ENCODE measurements at places on chromosomes 13 and 19.

DNA sequence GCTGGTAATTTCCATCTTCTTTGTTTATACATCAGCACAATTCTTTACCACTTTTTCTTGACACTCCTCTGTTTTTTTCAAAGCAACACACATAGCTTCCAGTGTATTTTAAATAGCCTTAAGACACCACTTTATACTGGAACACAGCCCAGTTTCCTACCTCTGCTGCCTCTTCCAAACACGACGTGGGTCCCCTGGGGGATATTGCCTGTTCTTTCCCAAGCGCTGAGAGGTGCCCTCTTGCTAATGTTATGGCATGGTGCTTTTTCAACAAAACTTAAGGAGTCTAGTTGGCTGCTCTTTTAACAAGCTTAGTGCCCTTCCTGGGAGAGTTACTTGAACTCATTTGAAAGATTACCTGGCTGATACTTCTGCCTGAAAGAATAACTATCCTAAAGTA lies 112.7 kb downstream of the OLFM4 start:
- no peak for DNase-seq

DNA sequence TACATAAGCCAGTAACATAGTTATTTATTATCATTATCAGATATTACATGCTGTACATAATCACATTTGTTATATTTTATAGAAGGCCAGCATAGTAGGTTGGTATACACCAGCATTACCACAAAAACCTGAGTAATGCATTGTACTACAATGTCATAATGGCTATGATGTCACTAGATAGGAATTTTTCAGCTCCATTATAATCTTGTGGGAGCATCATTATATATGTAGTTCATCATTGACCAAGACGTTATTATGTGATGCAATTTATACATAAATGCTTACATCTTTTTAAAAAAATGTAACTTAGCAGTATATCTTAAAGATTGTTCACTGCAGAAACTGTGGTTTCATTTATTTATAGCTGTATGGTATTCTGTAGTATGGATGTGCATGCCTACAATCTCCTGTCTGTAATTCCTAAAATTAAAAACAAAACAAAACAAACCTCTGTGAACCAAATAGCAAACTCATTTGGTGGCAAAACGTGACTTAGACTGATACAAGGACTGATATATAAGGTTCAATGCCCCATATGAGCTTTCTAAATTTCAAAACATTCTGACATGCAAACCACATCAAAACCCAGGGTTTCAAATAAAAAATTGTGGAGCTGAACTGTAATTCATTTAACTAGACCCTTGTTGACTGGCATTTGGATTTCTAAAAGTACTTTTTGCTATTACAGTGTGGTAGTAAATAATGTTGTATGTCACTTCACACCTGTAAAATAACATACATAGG lies 250.9 kb downstream of the DLEU7 start:
- no peak for DNase-seq

GRCh38 chr13:92255526-92255925 lies 857.1 kb downstream of the GPC5 start:
- DNase-seq: no peak

GRCh38 chr19:39110263-39110967 lies 15.2 kb upstream of the PAK4 start:
- DNase-seq: peak; percentile 60

DNA sequence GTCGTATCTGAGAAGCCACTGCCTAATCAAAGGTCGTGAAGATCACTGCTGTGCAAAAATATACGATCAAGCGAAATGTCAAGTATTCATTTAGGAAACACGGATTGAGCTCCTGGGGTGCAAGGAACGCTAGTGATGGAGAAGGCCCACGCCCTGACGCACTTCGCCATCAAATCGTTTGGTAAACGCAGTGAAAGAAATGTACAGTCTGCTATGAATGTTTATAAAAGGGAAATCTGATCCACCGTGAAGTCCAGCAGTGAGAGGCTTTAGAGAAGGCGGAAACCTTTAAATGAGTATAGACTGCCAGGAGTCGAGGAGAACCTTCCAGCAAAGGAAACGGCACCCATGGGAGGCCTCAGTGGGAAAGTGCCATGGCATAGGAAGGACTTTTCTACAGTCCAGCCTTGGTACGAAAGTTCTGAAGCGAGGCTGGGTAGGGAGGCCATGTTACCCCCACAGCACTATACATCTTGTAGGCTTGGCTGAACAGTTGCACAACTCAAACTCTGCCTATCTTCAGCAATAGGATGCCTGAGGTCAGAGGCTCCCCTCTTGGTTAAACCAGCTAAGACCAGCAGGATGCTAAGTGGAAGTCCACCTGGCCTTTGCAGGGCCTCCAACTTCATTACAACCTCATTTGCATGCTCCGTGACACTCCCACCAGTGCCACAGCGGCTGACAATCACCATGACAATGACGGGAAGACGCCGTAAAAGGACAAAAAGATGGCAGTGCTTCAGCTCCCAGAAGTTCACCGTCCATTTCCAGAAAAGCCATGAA lies 20.4 kb downstream of the PCID2 start:
- no peak for DNase-seq

- DNase-seq: no peak
These were observed 95.6 kb upstream of the ZNF98 start for GRCh38 chr19:22517496-22518411.

- DNase-seq: no peak
These were observed 55.5 kb downstream of the GNG7 start for GRCh38 chr19:2646866-2647535.

DNA sequence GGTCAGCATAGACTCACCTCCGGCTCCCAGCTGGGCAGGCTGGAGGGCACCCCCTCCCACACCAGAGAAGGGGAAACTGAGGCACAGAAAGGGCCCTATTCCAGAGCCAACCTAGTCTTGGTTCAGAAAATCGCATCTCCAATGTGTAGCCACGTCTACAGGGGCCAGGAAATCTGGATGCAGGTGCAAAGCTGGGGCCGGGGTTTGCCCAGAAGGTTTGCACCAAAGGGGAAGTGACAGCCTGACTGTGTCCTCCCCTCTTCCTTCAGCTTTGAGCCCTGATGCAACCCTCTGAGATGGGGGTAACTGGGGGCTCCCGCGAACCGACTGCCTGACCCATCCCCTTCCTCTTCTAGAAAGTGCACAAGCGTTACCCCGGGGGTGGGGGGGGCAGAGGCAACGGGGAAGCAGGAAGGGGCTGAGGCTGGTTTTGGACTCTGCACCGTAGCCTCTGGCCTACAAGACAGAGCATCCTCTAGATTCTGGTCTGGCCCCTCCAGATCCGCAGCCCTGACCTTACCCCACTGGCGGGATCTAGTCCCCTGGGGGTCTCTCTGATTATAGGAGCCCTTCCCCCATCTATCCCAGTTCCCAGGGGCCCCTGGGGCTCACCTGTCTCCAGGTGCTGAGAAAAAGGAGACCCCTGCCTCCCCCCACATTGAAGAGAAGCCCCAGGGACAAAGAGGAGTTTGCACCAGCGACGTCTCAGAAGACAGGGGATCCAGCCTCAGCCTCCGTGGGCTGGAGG lies 1.1 kb upstream of the ONECUT3 start:
- no peak for DNase-seq

DNA sequence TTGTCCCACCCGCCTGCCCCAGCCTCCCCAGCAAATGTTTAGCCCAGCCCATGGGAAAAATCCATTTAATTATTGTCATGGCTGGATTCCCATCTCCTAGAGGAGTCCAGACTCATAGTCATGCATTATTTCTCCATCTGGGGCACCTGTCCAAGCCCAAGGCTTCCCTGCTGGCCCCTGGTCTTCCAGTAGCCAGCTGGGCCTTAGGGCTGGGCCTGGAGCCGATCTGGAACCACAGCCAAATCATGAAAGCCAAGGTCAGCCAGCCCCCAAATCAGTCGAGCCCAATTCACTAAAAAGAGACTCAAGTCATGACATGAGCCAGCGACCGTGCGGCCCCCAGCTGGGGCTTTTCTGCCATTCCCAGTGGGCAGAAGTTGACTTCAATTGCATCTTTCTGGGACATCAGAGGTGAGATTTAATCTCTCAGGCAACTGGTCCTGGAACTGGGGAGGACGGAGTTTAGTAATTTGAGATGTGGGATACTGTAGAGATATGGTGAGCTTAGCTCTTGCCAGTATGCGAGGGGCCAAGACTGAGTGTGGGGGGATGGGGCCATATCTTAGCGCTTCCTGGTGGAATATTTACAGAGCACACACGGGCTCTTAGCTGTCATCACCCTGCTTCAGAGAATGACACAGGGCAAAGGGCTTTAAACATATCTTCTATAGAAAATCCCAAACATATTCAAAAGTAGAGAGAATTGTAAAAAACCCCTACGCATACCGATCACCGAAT lies 9.4 kb upstream of the PGLYRP2 start:
- DNase-seq: no peak

DNA sequence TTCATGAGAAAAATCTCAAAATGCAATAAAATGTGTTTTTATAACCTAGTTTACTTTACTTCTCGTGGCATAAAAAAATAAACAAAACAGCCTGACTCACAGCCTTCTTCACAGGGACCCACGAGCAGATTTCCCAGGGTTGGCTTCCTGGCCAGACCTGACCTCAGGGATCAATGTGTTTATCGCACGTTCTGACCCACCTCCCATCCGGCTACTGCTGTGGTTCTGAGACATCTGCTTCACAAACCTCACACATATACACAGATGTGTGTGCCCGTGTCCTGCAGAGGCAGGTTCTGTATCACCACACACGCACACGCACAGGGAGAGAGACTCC lies 118.3 kb downstream of the COL4A2 start:
- DNase-seq: peak; percentile 78

GRCh38 chr13:33514362-33514761 lies 228.8 kb upstream of the STARD13 start:
- no peak for DNase-seq

DNA sequence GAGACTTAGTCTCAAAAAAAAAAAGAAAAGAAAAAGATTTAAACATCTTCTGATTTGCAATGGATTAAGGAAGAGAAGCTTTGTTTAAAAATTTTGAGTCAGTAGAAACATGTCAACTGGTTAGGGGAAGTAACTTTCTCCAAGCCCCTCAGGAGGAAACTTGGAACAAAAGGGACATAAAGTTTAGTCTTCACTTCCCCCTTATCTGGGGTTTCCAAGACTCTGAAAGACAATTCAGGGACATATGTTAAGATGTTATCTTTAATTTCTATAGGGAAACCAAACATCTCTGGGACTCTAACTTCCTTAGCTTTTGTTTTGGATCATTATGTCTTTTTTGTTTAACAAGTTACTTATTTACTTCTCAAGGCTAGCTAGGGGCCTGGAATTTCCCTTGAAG lies 20.1 kb upstream of the MRI1 start:
- DNase-seq: no peak

GRCh38 chr19:29841559-29842367 lies 30.0 kb downstream of the CCNE1 start:
- peak; percentile 66 for DNase-seq

GRCh38 chr19:16978156-16978555 lies 48.5 kb downstream of the CPAMD8 start:
- DNase-seq: no peak

DNA sequence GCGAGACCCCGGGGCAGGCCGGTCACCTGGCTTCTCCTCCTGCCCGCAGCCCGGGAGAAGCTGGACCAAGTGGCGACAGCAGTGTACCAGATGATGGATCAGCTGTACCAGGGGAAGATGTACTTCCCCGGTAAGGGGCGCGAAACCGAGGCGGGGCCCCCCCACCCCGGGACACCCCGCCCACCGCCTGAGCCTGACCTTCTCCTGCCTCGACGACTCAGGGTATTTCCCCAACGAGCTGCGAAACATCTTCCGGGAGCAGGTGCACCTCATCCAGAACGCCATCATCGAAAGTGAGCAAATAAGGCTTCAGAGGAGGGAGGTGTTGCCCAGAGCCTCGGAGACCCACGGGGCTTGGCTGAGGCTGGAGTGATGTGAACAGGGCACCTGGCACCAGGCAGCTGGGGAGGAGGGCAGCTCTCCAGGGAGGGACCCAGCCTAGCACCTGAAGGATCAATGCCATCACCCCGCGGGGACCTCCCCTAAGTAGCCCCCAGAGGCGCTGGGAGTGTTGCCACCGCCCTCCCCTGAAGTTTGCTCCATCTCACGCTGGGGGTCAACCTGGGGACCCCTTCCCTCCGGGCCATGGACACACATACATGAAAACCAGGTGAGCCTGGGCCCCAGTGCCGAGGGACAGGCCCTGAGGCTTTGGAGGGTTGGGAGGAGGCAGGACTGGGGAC lies 629 bp downstream of the IZUMO4 start:
- no peak for DNase-seq

GRCh38 chr13:80444240-80445015 lies 103.5 kb upstream of the SPRY2 start:
- DNase-seq: no peak

GRCh38 chr19:52660981-52661380 lies 22.8 kb upstream of the ZNF83 start:
- no peak for DNase-seq

GRCh38 chr19:18617562-18617961 lies 4.9 kb downstream of the TMEM59L start:
- no peak for DNase-seq

GRCh38 chr13:20401531-20401930 lies 124.1 kb downstream of the CRYL1 start:
- no peak for DNase-seq

- no peak for DNase-seq
These were observed 172.7 kb downstream of the SPRY2 start for GRCh38 chr13:80168089-80168850.

DNA sequence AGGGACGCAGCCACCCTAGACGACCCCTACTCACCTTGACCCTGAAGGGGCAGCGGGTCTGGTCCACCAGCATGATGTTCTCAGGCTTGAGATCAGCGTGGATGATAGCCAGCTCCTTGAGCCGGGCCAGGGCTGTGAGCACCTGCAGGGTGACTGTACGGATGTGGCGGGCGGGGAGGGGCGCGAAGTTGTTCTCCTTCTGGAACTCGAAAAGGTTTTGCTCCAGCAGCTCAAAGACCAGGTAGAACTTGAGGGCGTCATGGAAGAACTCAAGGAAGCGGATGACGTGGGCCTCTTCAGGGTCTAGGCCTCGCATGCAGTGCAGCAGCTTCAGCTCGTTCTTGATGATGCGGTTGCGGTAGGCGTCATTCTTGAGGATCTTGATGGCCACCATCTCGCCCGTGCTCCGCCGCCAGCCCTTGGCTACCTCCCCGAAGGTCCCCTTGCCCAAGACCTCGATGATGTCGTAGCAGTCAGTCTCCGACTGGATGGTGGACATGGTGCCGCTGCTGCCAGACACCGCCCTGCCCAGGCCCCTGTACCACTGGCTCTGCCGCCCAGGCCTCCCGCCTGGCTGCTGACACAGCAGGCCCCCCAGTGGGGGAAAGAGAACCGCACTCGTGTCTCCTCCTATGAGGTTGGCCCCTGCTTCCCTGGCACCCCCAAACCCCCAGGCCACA lies 437 bp downstream of the HIPK4 start:
- DNase-seq: no peak

- no peak for DNase-seq
These were observed 8.2 kb upstream of the LRCH1 start for GRCh38 chr13:46544811-46545210.

GRCh38 chr13:30864433-30865122 lies 41.5 kb upstream of the MEDAG start:
- DNase-seq: peak; percentile 60

- DNase-seq: no peak
These were observed 7.9 kb downstream of the PTBP1 start for GRCh38 chr19:805166-805551.

- DNase-seq: no peak
These were observed 49.9 kb downstream of the UGGT2 start for GRCh38 chr13:96003304-96003703.
